ENCODE measurements at places on chromosomes 1 and 21.

- DNase-seq, result no peak
These were observed 61.0 kb downstream of the IER5 start for GRCh38 chr1:181149326-181150125.

DNA sequence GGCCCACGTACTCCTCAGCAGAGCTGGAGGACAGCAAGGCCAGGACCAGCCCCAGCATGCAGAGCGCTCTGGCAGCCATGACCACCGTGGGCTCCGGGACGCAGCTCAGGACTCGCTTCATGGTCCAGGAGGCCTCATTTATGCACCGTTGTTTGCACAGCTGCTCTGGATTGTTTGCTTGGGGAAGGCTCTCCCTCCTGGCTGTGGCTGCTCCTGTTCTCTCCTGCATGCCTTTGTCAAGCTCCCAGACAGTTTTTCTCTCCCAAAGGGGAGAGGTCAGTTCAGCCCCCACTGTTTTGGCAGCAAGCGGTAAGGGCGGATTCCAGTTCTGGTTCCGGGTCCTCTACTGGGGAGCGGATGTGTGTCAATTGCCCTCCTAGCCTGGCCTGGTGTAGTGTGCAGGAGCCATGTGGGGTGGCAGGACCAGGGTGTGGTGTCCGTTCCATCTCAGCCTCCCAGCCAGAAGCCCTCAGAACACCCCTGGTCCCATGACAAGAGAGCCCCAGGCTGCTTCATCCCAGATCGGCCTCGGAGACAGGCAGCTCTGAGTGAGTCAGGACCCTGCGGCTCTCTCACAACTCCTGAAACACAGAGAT, at the start of gene TFF3:
Gene TFF3 (minus strand): TSS at position 114 of the 596 bp plus-strand sequence. CDS start 35 bp downstream, at position 79.
- DNase-seq, result no peak

DNA sequence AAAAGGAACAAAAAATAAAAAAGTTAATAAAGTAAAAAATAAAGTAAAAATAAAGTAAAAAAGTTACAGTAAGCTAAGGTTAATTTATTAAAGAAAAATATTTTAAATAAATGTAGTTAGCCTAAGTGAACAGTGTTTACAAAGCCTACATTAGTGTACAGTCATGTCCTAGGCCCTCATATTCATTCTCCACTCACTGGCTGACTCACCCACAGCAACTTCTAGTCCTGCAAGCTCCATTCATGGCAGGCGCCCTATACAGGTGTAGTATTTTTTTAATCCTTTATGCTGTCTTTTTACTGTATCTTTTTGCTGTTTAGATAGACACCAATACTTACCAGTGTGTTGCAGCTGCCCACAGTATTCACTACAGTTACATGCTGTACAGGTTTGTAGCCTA, 12.4 kb downstream of the ADAR start:
- DNase-seq, result no peak

- no peak for DNase-seq
These were observed 8.3 kb upstream of the MUTYH start for GRCh38 chr1:45348609-45348965.

DNA sequence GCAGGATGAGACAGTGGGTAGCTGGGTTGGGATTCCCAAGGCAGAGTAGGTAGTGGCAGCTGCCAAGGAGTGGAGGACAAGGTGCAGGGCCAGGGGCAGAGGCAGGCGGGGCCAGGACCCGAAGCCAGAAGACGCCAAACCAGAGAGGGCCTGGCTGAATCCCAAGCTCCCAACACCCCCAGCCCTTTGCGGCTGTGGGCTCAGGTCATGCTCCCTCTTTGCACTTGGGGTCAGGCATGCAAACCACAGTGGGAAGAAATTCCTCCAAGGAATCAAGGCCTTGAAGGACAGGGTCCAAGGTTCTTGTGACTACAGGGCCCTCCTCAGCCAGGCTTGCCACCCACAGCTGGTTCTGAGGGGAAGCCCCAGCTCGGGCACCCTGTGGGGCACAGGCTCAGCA, 6.2 kb downstream of the C1orf210 start:
- DNase-seq, result no peak

DNA sequence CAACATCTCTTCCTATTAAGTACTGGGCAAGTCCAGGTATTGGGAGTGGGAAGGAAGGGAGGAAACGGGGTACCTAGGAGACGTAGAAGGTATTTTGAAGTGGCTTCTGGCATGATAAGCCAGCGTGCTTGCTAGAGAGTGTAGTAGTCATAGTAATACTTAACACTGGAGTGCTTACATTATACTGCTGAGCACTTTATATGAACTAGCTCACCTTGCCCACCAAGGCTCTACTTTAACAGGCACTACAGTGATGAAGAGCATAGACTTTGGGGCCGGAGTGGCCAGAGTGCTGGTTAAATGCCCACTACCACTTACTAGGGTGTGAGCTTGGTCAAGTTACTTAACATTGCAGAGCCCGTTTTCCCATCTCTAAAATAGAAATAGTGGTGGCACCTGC, 61.7 kb downstream of the ACP6 start:
- no peak for DNase-seq

DNA sequence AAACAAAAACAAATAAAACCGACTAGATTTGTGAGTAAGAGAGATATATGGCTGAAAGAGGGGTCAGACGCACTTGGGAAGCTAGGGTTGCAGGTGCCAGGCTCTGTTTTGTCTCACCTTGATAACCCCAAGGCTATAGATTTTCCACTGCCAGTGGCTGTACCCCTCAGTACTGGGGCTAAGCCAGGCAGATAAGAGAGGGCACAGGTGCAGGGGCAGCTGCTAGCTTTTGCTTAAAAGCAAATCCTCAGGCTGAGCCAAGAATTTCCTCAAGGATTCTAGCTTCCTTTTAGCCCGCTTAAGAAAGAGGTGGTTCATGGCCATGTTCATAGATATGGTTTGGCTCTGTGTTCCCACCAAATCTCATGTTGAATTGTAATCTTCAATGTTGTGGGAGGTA, 57.9 kb downstream of the OVGP1 start:
- DNase-seq, result no peak

DNA sequence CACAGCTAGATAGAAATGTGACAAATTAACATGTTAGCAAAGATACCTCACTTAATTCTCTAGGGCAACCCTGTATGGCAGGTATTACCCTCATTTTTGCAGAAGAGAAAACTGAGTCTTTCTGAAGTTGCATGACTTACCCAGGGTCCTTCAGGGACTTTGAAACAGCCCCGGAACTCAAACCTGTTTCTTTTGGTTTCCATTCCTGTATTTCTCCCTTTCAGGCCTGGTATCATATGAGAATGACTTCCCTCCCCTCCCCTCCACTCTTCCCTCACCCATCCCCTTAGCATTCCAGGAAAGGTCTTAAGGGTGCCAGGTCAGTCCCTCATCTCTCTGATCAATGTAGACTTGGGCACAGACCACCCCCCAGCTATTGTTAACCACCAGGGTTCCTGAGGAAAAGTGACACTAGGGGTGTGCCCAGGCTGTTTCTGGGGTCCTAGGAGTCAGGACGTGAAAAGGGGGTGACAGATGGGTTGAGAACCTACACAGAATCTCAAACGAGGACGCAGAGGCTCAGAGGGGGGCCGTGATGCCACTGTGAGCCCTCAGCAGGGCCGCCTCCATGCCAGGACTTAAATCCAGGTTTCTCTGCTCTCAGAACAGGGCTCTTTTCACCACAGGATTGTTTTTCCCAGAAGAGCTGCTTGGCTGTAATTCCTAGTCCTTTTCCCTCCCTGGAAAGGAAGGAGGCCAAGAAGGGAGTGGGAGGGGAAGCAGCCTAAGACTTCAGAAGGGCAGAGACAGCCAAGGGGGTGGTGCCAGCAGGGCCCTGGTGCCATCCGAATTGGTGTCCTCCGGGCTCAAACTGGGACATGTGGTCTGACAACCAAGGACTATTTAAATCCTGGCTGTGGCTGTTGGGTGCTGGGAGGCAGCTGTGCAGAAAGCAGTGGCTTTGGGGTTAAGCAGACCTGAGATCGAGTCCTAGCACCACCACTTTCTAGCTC, 2.1 kb upstream of the WASF2 start:
- DNase-seq, result no peak

- DNase-seq, result no peak
These were observed 8.6 kb upstream of the C1orf105 start for GRCh38 chr1:172411791-172412338.

DNA sequence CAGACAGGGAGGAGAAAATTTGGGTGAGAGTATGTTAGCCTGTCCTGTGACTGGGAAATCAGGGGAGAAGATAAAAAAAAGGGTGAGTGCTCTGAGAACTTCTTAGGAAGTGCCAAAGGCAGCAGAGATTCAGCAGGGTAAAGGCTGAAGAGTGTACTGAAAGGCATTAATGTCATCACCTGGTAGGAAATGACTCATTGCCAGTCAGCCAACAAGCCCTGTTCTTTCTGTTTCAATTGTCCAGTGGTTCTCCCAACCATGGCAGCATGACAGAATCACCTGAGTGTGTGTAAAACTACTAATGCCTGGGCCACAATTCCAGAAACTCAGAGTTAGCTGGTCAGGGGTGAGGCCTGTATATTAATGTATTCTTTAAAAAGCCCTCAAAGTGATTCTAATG, 83.5 kb downstream of the INTS7 start:
- peak; percentile 40 for DNase-seq

DNA sequence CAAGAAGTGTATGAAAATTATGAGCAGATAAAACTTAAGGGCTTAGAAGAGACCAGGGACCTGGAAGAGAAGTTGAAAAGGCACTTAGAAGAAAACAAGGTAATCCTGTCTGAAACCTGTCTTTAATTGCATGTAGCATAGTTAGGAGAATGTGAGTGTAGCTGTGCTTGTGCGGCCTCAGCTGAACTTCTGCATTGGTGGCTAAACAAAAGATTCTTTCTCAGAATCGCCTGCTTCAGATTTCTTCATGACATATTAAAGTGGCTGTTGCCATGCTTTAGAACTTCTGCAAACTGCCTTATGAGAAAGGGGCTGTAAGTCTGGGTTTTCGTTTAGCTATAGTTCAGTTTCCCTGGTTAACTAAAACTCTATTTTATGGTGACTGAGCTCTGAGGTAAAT, 94.5 kb downstream of the VPS26C start:
- DNase-seq, result no peak

Measured in GM19239 (cell line).